ENCODE measurements at places on chromosomes 7 and 10. TPM values are rescaled to one million over a fixed set of nuclear protein-coding genes. Genes with fewer than 3 reads are reported as not detected.

DNA sequence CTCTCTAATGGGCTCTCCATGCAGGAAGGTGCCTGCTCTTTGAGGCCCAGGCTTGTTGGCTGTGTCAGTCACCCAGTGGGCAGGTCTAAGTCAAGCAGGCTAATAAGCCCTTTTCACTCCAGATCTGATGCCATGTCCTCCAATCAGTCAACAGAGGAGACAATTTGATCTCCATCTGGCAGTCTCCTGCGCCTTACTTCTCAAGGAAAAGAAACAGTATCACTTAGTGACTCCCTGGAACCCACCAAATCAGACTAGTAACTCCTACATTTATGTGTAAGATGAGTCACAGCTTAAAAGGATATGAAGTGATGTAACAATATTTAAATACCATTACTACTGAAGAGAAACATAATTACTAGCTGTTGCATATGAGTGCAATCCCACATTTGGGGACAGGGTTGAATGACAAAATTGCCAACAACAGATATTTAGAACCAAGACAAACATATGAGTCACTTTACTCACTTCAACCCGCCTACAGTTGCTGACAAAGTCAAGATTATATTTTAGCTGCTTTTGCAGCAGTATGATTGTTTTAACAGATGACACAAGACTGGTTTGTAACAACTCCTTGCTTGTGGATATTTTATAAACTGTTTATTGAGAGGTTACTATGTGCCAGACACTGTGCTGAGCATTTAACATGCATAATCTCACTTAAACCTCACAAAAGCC lies 72.1 kb downstream of the USP6NL start:
- peak; percentile 18 for DNase-seq

DNA sequence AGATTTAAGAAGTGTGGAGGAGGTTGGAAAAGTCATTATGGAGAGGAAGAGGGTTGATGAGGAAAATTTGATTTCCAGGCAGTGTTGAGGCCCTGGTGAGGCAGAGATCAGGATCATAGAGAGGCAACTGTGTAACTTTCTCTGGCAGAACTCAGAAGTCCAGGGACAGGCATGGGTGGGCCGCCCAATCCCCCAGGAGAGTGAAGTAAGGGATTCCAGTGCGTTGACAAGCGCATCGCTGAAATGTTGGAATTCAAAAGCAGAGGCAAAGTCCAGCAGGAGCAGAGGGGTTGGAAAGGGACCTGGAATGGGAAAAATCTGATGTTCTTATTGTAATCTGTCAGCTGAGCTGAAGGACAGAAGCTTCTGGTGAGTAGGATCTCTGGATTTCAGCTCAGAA lies 207.3 kb downstream of the FAM107B start:
- no peak for DNase-seq

GRCh38 chr10:70358446-70358845 lies 24.0 kb downstream of the LRRC20 start:
- DNase-seq = no peak

- DNase-seq = no peak
These were observed 2.4 kb downstream of the ABCC2 start for GRCh38 chr10:99784727-99785441.

DNA sequence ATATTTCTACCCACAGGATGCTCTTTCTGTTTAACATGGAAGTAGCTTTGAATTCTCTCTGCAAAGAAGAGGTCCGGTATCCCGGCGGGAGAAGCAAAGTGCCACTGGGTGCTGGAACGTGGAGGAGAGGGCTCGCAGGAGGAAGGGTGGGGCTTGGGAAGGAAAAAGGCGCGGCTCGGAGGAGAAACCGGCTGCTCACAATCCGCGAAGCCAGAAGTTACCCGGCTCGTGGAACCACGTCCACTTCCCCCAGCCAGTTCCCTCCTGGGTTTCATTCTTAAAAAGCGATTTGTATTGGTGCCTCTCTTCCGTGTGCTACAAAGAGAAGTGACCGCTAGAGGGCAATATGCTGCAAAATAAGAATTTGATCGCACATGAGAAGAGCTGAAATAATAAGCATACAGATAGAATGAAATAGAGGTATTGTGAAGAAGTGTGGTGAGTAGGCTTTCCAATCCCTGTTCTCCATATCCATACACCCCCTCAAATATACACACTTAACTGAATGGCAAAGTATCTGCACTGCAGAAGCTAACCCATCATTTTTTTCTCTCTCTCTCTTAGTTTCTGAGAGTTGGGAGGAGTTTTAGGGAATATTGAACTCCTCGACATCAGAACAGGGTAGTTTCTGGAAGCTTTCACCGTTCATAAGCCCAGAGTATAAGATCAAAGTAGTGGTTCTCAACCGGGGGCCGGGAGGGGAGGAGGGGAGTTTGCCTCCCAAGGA lies 31.1 kb downstream of the TRIL start:
- peak; percentile 82 for DNase-seq

DNA sequence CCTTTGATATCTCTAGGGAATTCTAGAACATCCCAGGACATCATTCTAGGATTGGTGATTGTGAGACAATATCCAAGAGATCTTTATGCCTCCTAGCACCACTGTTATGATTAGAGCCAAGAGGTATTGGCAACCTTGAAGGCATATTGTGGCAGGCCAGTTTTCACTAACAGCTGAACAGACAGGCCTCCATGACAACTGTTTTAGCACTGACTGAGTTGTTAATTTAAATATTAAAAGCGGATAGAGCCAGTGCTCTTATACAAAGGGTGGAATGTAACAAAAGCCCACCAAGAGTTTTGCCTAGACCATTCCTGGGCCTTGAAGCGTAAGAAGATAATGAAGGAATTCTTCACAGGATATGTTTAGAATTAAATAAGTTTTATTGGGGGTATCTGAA lies 131.9 kb downstream of the DGKB start:
- DNase-seq = no peak

The ZP3 gene
- total RNA-seq = 25.8 TPM
